PC-3 (cell line): ENCODE measurements at places on chromosomes 6 and 20. TPM values are rescaled to one million over a fixed set of nuclear protein-coding genes. Genes with fewer than 3 reads are reported as not detected.
A peak's percentile ranks its signal among the peaks of the same experiment; 100 is the strongest.

The ZC2HC1B gene
- not detected in 2 replicates for total RNA-seq

The LZTS3 gene
- 6.4 and 8.9 TPM in 2 replicates for total RNA-seq

The MOG gene
- total RNA-seq = not detected in 2 replicates

DNA sequence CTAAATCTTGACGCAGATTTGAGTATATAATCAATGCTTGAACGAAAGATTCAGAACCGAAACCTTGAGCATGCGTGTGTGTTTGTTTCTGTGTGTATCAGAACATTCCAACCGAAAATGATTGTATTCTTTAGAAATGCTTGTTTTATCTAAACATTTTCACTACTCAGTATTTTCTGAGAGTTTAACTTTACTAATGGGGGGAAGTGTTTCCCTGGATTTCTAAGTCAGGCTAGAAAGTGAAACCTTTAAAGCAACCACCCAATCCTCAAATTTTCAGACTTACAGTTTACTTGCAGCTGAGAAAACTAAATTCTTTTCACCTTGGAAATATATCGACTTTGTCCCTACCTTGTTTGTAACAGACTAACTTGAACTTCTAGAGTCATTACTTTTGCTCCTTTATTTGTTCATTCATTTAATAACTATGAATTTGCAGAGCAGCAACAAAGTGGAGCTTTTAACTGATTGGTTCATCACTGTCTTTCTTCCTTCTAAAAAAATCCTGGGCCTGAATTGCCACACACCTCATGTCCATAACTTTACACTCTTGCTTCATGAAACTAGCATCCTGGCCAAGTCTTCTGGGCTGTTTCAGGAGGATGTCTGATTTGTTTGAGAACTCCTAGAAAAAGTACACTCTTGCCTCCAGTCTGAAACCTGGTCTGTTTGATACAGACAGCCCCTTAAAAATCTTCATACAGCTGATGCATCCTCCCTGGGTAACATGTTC lies 77.8 kb upstream of the XRN2 start:
- no peak for DNase-seq
- no peaks in the 10 kb centered on the region for H3K36me3 ChIP-seq
- H3K27ac ChIP-seq = no peak overlapping the region

GRCh38 chr6:10720265-10720959 lies 2.5 kb upstream of the TMEM14C start:
- peak overlapping the region; percentile 74 for H3K4me3 ChIP-seq
- no peaks in the 10 kb centered on the region for H3K27me3 ChIP-seq
- peak; percentile 43 for DNase-seq

DNA sequence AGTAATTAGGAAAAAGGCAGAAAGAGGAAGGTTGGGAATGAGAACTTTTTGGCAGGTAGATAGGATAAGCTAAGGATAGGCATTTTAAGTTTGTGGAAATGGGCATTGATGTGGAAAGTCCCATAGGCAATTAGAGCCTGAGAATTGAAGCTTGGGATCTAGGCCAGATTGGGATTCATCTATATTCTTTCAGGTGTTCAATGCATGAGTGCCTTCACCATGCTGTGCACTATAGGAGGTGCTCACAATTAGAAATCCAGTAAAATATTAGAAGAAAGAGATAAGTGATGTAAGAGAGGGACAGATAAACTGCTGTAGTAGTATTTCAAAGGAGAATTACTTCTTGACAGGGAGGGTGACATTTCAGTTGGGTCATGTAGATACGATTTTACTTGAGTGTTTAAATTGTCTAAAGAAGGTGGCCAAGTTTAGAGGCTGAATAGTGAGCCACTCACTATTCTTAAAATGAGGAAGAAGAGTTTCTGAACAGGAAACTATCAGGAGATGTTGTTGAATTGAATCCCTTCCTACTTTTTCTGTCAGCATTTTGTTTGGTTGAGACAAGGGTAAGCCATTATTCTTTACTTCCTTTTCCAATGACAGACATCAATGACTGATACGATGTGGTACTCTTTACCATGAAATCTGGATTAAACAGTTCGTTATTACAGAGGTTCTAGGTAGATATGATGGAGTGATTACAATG lies 31.0 kb upstream of the CTAGE9 start:
- no peak overlapping the region for H3K4me3 ChIP-seq
- no peak overlapping the region for H3K27ac ChIP-seq
- no peaks in the 10 kb centered on the region for H3K27me3 ChIP-seq
